ENCODE measurements at places on chromosomes 12 and 14.
A peak's percentile ranks its signal among the peaks of the same experiment; 100 is the strongest.

- no peak for DNase-seq
Measured at GRCh38 chr12:113949321-113950305, 16.5 kb downstream of the RBM19 start.

- DNase-seq: no peak
Measured at GRCh38 chr14:59698793-59699192, 122.2 kb upstream of the CCDC175 start.

- peak; percentile 1 for DNase-seq
Measured at GRCh38 chr12:31562594-31563328, 28.2 kb downstream of the DENND5B start.

DNA sequence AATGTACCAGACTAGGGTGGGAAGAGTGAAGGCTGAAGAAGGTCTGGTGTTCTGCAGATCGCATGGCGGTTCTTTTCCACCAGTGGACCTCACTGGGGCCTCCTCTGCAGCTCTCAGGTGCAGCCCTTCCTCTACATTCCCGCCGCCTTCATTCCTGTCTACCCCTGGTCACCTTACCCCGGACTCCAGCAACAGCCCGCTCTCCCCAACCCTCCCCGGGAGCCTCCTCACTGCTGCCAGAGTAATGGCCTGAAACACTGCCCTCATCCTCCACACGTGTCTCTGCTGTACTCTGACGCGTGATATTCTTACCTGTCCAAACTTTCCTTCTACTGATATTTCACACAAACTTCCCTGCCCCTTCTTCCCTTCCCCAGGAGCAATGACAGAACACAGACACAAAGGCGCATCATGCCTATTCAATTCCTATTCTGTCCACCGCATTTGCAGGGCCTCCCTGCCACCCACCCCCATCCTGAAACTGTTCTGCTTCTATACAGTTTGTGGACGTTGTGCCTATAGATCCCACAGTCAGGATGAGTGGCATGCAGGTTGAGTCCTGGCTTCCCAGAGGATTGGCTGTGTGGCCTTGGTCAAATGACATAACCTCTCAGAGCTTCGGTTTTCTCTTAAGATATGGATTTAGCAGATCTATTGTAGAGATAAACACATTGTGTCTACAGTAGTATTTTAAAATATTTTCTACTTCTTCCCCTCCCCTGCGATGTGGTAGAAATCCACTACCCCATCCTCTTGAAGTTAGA, 1.7 kb upstream of the NUAK1 start:
- DNase-seq: no peak

DNA sequence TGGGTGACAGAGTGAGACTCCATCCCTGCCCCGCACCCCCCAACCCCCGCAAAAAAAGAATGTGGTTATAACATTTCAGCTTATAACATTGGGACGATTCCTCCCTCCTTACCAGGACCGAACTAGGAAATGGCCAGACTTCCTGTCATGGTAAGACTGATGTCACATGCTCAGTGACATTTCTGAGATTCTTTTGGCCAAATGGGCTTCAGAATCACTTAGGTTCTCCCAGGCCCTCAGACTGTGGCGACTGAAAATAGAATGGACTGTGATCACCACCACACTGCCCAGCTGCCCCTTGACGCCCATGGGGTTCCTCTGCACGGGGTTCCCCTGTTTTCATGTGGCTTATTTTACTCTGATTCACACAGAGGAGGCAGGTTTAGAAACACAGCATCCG, 115.0 kb upstream of the EVL start:
- no peak for DNase-seq

GRCh38 chr14:51356381-51356780, 116.3 kb downstream of the TMX1 start:
- DNase-seq: no peak

GRCh38 chr12:26658991-26659390, 174.0 kb downstream of the ITPR2 start:
- no peak for DNase-seq
